ENCODE measurements at places on chromosomes 13 and 19. TPM values are rescaled to one million over a fixed set of nuclear protein-coding genes. Genes with fewer than 3 reads are reported as not detected.

GRCh38 chr19:24000656-24001055, 86.0 kb downstream of the ZNF726 start:
- no peak for DNase-seq

DNA sequence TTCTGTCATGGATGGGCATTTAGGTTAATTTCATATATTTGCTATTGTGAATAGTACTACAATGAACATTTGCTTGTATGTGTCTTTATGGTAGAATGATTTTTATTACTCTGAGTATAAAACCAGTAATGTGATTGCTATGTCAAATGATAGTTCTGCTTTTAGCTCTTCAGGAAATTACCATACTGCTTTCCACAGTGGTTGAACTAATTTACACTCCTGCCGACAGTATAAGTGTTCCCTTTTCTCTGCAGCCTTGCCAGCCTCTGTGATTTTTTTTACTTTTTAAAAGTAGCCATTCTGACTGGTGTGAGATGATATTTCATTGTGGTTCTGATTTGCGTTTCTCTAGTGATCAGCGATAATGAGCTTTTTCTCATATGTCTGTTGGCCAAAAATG, 6.5 kb downstream of the SIGLEC7 start:
- DNase-seq: no peak

DNA sequence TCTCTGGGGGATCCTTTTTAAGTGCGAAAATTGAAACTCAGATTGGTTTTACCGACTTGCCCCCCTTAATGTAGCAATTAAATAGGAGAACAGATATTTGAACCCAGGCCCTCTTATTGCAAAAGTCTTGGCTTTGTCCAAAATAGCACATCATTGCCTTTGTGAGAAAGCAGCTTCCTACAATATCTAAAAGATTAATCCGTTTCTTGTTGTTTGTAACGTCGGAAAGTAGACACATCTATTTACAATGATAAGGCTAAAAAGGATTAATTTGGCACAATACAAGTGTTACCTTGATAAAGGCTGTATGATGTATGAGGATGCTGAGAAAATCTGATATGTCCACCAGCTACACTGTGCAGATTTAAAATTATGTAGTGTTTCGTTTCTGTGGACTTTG, 108.7 kb upstream of the SLC10A2 start:
- DNase-seq: no peak

DNA sequence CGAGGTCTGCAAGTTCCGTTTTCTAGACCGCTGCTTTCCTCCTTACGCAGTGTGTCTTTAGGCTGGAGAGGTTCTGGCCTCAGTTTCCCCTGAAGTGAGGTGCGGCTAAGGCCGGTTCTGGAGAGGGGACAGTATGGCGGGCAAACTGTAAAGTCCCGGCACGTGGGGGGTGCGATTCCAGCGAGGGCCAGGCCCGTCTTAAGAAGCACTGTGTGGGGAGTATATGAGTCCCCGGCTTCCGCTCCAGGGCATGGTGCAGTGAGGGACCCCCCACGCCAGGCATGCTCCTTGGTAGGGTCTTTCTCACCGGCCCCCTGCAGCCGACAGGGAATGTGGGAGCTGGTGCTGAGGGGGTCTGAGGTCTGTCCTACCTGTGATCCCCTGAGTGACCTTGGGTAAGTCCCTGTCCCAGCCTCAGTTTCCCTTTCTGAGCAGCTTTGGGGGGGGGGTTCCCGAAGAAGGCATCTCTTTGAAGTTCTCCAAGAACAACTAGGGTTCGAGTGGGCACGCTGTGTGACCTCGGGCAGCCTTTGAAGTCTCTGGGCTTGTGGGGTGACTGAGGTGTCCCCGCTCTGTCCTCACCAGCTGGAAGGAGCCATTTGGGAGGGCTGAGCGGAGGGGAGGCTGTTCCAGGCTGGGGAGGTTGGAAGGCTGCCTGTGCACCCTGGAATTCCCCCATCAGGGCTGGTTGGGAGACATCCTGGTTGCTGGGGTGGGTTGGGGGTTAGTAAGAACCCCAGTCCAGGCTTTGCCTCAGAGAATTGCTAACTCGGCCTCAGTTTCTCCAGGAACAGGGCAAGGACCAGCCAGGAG, 1.5 kb downstream of the NFIC start:
- DNase-seq: no peak

DNA sequence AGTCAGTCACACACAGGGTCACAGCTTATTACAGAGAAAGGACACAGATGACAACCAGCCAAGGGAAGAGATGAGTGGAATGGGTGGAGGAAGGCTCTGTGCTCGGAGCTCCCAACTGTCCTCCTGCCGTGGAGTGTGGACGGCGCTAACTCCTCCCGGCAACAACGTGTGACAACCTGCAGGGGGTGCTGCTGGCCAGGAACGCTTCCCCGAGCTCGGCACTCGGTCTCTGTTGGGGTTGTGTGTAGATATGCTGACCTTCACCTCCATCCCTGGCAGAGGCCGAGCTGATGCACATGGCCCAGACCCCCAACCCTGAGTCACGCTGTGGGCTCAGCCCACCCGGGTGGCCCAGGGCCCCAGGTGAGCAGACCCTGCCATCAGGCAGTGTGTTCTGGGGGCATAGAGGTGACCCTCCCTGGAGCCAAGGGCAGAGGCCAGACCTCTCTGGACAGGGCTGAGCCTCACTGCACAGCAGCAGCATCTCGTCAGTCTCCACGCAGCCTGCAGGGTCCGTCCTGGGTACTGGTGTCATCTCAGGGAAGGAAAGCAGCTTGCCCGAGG, 14.1 kb downstream of the ZNF444 start:
- no peak for DNase-seq

DNA sequence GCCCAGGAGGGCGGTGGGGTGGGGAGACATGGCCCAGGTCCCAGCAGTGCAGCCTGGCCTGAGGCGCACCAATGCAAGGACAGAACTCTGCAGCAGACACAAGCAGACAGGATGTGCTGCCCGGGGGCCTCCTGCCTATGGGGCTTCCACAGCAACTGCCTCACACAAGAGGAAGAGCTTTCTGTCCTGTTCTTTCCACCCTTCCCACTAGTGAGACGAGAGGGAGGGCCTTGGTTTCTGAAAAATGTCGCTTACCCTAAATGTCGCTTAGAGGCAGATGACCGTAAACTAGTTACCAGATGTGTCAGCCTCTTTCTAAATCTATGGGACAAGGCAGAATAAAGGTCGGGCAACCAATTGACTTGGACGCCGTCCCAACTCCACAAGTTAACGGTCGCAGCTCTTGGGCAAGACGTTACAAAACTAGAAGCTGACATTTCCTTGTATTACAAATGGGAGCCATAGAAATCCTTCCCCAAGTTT, at the start of gene LAIR1:
Gene LAIR1 (minus strand): TSS at position 157 of the 483 bp plus-strand sequence. CDS start 127 bp downstream, at position 30.
- DNase-seq: peak; percentile 70

- no peak for DNase-seq
Observed at GRCh38 chr19:49189259-49189658, 31.7 kb downstream of the TRPM4 start.

GRCh38 chr13:90933097-90933826, 414.2 kb upstream of the MIR17HG start:
- no peak for DNase-seq

GRCh38 chr19:28076628-28077027, 1136.3 kb downstream of the UQCRFS1 start:
- no peak for DNase-seq

GRCh38 chr13:101412076-101412475, 4.2 kb downstream of the NALCN start:
- DNase-seq: no peak

GRCh38 chr19:32343550-32344262, 1.7 kb upstream of the ZNF507 start:
- DNase-seq: no peak

DNA sequence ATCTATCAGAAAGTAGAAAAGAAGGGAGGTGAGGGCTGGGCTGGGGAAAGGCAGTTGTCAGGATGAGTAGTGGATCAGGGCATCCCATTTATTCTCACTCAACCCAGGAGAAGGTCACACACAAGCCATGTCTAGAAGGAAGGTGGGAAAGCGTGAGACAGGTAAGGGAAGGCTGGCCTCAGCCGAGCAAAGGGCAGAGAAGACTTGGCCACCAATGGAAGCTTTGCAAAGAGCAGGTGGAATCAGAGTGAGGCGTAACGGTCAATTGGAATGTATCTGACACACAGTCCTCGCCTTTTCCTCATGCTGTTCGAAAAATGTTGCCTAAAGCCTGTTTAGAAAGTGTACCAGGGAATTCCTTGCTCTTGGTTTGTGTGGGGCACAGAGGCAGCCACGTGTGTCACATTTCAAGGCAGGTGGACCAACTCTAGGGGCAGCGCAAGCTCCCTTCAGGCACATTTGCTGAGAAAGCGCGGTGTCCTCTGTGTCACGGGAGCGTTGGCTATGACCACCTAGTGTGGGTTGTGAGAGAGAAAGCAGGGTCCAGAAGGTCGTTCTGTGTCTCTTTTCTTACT, 118.8 kb upstream of the SPATA13 start:
- no peak for DNase-seq

- no peak for DNase-seq
Observed at GRCh38 chr19:48196933-48197665, 26.6 kb downstream of the ZSWIM9 start.

- no peak for DNase-seq
Observed at GRCh38 chr19:3983936-3984583, 1.2 kb downstream of the EEF2 start.

CD33 gene
- total RNA-seq: 10.6 TPM

FUT2 gene
- not detected for total RNA-seq

FAM124A gene
- 0.23 TPM for total RNA-seq

RGS9BP gene
- 0.47 TPM for total RNA-seq

NTN5 gene
- 2.3 TPM for total RNA-seq

KANK2 gene
- total RNA-seq: 5.3 TPM

ZNF418 gene
- total RNA-seq: 16.8 TPM

FRY gene
- 1.4 TPM for total RNA-seq

All from activated naive CD8-positive, alpha-beta T cell treated with anti-CD3 and anti-CD28 coated beads, Interleukin-2, amount 10 ng/mL, durations not matched to agents 7 days and 5 days (primary cell).